ENCODE measurements at places on chromosomes 6 and 20.

DNA sequence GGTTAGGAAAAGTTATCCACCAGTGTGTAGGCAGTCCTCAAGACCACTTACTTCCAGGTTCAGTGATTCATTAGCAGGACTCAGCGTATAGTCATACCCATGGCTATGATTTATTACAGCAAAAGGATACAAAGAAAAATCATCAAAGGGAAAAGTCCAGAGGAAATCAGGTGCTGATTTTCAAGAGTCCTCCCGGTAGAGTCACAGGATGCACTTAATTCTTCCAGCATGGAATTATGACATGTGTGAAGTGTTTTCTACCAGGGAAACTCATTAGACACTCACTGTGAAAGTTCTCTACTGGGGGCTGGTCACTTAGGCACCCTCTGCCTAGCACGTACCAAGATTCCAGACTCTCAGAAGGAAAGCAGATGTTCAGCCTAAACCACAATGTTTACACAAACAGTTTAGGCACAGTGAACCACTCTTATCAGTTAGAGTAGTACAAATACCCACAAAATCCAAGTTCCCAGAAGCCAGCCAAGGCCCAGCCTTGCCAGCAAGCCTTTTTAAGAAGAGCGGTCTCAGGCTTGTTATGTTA lies 10.2 kb downstream of the WFDC3 start:
- peak; percentile 100 for DNase-seq

DNA sequence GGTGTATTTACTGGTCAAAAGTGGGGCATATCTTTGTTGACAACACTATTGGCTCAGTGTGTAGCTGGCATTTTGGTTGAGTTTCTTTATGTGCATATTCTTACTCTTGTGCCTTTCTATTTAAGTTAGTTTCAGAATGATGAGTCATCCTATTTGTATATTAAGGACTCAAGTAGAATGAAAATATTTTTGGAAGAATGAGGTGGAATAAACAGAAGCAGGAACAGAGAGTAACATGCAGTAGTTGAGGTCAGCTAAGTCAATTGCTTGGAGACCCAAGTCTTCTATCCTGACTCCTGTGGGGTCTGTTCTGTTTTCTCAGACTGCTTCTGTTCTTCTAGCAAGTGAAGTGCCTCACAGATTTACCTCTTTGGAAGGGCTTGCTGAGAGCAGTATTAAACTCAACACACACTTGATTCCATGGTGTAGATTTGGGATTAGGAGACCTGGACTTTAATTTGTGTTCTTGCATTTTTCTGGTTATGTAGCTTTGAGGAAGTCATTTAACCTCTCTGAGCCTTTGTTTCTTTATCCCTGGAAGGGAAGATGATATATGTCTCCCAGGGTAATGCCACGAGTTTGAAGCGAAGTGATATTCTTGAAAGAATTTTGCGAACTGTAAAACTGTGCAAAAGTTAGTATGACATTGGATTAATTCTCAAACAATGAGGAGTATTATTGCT lies 324.3 kb downstream of the QKI start:
- DNase-seq = no peak

GRCh38 chr20:39829661-39830060 lies 859.4 kb downstream of the MAFB start:
- DNase-seq = no peak

- no peak for DNase-seq
Measured at GRCh38 chr6:140320081-140321080, 945.9 kb upstream of the CITED2 start.

DNA sequence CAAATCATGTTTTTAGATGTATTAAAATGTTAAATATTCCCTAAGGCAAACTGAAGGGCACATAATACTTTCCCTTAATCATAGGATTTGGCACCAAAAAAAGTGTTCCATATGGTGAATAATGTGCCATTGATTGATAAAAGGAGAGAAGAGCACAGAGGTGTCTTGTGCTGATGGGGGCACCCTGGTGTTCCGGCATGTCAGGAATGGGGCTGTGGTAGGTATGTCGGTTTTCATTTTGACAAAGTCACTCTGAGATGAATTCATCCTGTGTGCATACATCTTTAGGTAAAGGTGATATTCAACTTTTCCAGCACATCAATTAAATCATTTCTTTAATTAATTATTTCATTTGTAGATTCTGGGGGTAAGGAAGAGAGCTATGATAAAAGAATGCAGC lies 36.8 kb downstream of the CENPW start:
- no peak for DNase-seq

DNA sequence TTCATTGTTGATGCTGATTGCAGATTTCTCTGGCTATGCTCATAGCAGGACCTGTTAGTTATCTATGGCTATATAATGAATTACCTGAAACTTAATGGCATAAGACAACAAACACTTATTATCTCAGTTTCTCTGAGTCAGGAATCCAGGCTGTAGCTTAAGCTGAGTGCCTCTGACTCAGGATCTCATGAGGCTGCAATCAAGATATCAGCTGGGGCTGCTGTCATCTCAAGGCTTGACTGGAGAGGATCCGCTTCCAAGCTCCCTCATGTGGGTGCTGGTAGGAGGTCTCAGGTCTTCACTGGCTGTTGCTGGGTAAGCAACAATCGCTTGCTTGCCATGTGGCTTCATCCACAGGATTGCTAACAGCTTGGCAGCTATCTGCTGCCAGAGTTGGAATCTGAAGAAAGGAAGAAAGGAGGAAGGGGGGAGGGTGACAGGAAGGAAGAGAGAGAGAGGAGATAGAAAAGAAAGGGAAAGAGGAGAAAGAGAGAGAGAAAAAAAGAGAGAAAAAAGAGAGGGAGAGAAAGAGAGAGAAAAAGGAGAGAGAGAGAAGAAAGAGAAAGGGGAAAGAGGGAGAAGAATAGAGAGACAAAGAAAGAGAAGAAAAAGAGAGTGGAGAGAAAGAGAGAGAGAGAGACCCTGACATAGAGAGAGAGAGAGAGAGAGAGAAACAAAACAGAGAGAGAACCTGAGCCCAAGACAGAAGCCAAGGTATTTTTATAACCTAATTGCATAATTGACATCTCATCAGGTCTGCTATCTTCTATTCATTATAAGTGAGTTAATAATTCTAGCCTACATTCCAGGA lies 579.0 kb upstream of the BTBD3 start:
- DNase-seq = no peak

DNA sequence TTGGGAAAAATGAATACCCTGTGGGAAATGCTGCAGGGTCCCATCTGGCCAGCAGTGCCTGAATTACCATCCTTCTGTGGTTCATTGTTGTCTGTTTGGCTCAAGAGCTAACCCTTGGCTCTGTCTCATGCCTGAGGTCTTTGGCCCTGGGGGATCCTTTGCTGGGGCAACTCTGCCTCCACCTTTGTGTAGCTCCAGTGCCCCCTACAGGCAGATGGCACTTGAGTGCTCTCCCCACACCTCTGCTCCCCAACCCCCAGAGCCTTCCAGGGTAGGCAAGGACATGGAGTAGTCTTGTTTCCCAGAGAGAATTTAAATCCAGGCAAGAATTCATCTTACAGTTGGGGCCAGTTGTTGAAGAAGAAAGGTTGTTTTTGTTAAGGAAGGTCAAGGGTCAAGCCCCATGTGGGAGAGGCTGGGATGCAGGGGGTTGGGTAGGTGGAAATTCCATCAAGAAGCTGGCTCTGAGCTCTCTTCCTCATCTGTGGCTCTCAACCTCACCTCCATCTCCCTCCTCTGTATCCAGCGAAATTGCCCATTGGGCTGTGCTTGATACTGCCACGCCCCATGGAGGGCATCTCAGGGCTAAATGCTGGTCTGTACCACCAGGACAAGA lies 44.2 kb downstream of the ZNF831 start:
- no peak for DNase-seq

GRCh38 chr6:81373414-81373813 lies 379.1 kb downstream of the TENT5A start:
- no peak for DNase-seq

GRCh38 chr6:85125526-85125925 lies 324.4 kb upstream of the NT5E start:
- DNase-seq = no peak

- no peak for DNase-seq
Measured at GRCh38 chr20:40207655-40208054, 481.4 kb downstream of the MAFB start.

DNA sequence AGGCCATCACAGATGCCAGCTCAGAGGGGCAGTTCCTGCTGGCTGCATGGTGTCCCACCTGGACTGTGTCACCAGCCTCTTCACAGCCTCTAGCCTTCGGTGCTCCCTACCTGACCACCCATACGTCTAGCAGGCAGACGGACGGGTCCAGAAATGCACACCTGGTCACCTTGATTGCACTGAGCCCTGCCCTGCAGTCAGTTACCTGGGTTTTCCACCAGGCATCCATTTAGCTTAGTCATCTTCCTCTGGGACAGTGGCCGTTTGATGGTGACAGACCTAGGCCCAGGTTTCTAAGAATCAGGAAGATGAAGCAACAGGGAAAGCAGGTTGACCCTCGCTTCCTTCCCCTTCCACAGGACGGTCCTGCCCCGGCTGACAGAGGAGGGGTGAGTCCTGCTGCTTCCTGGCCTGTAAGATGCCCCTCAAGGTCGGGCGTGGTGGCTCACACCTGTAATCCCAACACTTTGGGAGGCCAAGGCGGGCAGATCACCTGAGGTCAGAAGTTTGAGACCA lies 9.8 kb upstream of the BPI start:
- DNase-seq = no peak

DNA sequence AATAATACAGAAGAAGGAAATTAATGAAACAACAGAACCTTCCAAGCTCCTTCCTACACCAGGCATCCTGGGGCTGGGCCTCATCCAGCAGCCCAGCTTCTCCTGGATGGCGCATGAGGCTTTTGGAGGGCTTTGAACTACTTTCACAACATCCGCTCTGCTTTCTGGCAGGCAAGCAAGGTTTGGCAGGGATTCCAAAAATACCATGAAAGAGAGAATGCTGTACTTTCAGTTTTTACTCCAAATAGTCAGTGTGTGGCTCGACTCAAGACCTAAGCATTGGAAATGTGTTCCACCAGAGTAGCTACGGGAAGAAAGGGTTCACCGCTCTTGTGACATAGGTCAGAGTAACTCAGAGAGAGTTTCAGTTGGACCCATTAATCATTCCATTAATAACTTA lies 125.4 kb downstream of the OPRM1 start:
- DNase-seq = no peak

DNA sequence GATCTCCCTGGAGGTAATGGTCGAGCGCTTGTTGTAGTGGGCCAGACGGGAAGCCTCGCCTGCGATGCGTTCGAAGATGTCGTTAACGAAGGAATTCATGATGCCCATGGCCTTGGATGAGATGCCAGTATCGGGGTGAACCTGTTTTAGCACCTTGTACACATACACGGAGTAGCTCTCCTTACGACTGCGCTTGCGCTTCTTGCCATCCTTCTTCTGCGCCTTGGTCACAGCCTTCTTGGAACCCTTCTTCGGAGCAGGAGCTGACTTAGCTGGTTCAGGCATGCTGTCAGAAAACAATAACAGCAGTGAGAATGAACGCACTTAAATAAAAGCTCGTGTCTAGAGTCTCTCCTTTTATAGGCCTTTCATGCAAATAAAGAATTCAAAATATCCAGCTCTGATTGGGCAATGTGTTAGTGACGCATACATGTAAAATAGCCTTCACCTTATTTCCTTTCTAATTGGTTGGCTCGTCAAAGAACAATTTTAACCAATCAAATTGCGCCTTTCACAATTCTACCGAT lies 129.2 kb downstream of the HFE start:
- DNase-seq = peak; percentile 99

- DNase-seq = no peak
Measured at GRCh38 chr6:10419749-10420545, 5.1 kb upstream of the TFAP2A start.

GRCh38 chr6:107489636-107490565 lies at the start of gene SOBP:
Gene SOBP, plus strand, starts transcription at chr6:107490117. Its CDS starts 500 bp downstream, at chr6:107490617.
- no peak for DNase-seq

DNA sequence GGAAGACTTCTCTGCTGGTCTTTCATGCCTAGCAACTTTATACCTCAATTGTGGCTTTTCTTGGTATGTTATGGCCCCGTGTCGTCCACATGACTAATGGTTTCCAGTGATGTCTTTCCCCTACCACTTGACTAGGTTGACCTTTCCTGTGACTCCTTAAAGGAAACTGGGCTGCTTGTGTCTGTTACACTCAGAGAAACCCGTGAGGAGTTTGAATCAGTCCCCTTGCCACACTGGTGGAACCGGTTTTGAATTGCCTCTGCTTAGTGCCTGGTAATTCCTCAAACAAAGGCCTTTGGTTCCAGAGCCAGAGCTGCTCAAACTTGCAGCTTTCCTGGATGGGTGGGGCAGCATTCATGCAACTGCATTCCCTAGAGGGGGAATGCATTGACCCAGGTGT lies 21.9 kb downstream of the ECT2L start:
- peak; percentile 69 for DNase-seq

- DNase-seq = no peak
Measured at GRCh38 chr6:10303608-10304506, 111.0 kb downstream of the TFAP2A start.

GRCh38 chr6:118171852-118172251 lies 264.8 kb downstream of the SLC35F1 start:
- no peak for DNase-seq

GRCh38 chr20:38883081-38883980 lies 42.9 kb upstream of the FAM83D start:
- DNase-seq = no peak

GRCh38 chr6:42105156-42105648 lies 37.2 kb downstream of the C6orf132 start:
- DNase-seq = no peak

GRCh38 chr6:160972111-160972510 lies 19.5 kb upstream of the MAP3K4 start:
- DNase-seq = peak; percentile 60
